ENCODE measurements at places on chromosomes 16 and 17.

DNA sequence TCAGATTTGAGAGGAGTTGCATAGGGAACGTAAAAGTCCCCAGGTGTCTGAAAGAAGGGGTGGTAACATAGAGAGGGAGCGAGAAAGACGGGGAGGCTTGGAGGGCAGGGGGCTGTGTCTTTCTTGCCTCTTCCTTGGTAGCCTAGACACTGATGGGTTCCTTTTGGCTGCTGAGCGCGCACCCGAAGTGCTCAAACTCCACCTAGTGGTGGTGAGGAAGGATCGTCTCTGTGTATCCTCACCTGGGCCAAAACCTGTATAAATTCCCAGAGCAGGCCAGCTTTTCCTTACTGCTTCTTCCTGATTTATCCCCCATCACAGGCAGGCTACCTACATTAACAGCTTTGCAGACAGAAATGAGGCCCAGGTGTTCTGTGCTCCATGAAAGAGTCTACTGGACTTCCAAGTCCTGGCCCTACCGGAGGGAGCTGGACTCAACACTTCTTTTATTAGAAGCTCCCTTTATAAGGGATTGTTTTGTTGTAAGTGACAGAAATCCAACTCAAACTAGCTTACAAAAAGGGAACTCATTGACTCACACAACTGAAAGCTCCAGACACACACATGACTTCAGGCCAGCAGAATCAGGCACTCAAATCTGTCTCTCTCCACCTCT, 5.5 kb upstream of the SLC25A35 start:
- DNase-seq: peak; percentile 58

DNA sequence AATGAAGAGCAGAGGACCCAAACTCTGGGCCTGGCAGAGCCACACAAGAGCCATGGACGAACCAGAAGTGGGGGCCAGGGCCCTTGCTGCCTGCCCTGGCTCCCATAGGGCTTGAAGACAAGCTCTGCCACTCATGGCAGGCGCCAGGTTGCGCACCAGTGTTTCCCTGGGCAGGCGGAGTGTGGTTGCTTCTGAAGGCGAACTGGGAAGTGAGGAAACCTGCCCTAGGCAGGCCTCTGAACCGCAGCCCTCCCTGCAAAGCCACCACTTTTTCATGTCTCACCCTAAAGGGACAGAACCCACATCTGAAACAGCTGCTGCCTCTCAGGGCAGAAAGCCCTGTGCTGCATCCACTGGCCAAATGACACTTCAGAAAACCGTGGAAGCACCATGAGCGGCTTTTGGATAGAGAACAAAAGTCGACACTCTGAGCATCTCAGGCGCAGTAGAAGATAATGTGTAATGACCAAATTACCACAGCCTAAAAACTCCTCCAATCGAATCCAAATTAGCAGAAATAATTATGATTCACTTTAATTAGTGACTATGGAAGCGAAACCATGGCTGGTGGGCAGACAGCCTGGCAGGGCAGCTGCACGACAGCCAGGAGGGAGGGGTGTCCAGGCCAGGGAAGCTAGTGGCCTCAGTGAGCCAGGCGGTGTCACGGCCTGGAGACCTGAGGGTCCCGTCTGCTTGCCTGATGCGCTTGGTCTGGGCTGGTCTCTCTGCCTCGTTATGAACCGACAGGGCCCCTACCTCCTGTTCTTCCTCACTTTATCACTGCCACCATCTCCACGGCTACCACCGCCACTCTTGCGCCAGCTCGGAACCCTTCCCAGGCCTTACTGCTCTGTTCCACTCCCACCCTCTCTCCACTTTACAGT, 59.1 kb downstream of the PRMT7 start:
- no peak for DNase-seq

GRCh38 chr17:42321555-42321954, 33.3 kb downstream of the STAT5A start:
- no peak for DNase-seq

GRCh38 chr17:41773190-41773588, 13.3 kb downstream of the JUP start:
- DNase-seq: peak; percentile 57

DNA sequence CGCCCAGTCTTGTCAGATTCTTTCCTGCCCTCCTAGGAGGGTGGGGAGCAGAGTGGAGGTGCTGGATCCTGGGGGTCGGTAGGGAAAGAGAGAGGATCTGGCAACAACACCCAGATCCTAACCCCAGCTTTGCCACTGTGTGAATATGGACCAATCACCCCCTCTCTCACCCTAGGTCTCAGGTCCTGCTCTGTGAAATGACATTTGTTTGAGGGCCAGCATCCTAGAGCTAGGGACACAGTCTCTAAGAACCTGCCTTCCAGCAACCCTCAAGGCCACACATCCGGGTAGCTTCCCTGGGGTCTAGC, 28.4 kb upstream of the MAP3K14 start:
- no peak for DNase-seq

DNA sequence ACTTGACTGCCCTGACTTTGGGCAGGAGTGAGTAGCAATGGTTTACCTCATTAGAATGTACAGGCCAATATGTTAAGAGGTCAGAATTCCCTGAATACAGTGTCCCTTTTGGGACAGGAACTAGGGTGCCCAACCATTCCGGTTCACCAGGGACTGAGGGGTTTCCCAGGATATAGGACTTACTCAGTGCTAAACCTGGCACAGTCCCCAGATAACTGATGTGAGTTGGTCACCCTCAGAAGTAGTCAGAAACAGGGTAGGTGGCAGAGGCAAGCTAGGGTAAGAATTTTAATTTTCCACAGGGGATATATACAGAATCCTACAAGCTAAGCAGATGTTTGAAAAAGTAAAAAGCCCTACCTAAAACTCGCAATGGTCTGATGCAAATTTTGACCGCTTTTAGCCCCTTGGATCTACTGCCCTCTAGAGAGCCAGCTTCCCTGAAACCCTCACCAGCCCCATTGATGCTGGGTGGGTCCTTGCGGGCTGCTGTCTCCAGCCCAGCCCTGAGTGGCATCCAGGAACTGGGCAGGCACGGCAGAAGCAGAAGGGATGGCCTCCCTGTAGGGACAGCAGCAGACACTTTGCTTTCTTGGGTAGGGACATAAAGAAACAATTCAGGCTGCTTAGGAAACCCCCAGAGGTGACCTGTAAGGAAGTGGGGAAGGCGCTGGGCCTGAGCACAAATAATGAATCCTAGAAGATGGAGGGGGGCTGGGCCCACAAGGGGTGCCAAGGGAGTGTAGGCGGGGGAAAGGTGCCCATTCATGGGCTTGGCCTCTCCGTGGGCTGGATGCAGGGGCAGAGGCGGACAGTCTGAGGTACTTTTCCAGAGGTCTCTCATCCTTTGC, 434.8 kb downstream of the SLC39A11 start:
- no peak for DNase-seq

DNA sequence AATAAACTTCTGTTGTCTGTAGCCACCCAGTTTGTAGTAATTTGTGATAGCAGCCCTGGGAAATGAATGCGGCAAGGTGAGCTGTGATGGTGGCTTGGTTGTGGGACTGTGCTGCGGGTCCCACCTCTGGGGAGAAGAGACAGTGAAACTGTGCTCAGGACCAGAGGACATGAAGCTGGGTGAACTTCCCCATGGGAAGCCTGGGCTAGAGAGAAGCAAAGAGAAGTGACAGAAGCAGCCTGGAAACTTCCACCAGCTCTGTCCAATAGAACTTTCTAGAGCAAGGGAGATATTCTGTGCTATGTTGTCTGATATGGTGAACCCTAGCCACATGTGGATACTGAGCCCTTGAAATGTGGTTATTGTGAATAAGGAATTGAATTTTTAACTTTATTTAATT, 51.5 kb upstream of the EMP2 start:
- DNase-seq: no peak

GRCh38 chr16:57026778-57027062, 37.4 kb downstream of the NLRC5 start:
- no peak for DNase-seq

DNA sequence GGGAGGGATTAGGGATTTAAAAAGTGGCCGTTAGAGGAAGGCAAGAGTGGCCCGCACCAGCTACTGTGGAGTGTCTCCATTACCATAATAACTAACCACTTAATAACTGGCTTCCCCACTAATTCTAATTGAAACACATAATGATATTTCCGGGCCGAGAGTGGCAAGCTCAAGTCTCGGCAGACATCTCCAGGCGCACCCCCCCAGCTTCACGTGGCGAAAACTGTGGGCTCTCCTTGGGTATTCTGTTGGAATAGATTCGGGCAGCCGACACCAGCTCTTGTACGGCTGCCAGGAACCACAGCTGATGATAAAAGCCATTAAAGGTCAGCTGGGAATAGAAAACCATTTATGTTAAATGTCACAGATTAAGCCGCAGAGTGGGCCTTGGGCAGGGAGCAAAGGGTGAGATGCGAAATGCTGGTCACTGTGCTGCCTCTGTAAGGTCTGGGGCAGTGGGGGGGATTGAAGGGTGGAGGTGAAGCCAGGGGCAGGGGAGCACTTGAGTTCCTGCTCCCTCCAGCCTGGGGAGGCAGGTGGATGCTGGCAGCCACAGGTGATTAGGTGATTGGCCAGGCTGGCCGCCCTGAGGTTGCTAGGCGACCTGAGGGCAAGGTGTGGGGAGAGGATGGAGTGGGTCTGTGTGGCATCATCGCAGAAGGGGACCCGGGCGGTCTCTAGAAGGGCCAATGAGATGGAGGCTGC, 115.6 kb upstream of the SDK2 start:
- DNase-seq: no peak

GRCh38 chr17:80807882-80808281, 183.8 kb upstream of the CHMP6 start:
- DNase-seq: no peak

DNA sequence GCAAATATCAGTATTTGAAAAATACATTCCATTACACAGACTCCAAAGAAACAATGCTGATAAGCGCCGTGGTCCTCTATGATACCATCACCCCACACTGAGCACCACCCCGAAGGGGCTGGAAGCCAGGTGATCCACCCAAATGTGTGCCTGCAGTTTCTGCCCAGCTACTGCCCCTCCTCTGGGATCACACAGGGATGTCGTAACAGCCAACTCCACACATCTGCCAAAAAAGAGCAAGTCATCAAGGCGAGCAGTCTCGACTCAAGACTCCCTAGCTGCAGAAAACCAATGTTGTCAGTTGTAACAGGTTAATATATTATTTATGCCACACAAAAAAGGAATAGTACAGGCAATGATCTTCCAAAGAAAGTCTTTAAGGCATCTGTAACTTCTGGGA, 21.0 kb downstream of the CYB5D2 start:
- no peak for DNase-seq

DNA sequence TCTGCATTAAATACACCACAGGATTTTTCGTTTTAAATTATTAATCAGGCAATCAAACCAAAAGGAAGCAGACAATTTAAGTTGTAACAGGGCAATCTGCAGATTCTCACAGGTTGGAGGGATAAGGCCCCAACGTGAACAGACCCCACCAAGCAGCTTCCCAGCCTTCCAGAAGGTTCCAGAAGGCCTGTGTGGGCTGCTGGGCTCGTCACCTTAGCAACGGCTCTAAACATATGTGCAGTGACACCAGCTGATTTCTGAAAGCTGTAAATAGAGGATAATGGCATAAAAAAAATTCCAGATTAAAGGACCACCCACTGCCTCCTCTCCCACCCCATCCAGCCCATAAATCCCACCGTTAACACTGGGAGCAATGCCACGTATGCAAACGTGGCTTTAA, 123.8 kb downstream of the ZNF778 start:
- no peak for DNase-seq

- no peak for DNase-seq
Observed at GRCh38 chr16:87060034-87060986, 256.9 kb downstream of the C16orf95 start.

GRCh38 chr16:65744401-65744800, 622.1 kb upstream of the CDH5 start:
- DNase-seq: no peak

GRCh38 chr17:44830359-44831288, 537 bp upstream of the GJC1 start:
- DNase-seq: no peak

- peak; percentile 34 for DNase-seq
Observed at GRCh38 chr16:54287131-54288029, 793 bp upstream of the IRX3 start.

DNA sequence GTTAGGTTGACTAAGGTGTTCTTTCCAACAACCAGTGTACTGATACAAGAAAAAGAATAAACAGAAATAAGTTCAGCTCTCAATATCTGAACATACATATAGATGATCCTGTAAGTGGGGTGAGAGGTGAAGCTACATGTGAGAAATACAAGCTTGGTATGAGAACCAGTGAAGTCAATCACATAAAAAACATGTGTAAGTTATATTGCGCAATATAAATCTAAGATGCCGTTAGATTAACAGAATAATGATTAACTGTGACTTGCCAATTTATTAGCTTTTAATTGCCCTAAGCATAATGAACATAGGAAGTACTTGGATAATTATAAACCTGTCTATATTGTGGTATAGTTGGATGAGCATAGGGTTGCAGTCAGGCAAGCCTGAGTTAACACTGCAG, 1597.1 kb upstream of the GOT2 start:
- DNase-seq: no peak

DNA sequence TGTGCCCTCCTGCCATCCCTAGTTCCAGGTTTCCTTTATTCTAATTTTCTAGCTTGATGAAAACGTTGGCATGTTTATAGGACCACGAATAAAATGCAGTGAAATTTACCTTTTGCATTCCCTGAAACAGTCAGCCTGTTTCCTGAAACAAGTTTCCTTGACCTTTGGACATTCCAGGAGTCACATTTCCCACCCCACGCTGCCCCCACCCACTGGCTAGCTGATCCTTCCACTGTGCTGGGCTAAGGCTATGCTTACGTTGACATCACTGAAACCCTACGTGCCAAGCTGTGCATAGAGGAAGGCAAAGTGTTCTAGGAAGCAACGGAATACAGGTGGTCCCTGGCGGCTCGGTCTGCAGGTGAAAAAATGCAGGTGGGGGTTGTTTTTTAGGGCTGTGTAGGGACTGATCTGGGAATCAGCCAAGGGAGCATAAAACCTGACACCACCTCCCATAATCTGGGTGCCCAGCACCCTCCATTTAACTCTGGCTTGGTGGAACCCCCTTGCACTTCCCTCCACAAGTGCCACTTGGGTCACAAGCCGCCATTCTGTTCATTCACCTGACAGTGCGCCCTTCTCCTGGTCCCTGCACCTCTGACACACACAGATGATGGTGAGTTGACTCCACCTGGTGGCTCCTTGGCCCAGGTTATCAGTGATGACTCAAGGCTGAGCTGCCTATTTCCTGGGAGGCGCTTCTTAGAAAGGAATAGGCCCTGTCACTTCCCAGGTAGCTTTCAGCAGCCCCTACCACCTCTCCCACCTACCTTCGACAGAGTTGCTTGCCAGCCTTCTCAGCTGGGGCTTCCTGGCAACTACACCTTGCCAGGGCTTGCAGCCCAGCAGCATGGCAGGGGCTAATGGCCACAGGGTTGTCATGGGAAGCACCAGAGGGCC, 83.7 kb downstream of the N4BP1 start:
- no peak for DNase-seq

GRCh38 chr16:20884240-20884556, 16.0 kb downstream of the DCUN1D3 start:
- no peak for DNase-seq
